NCI-H1092 (cell line): ENCODE measurements at places on chromosomes 12 and 14.

GRCh38 chr14:99035268-99035667 lies 236.7 kb downstream of the BCL11B start:
- no peak for DNase-seq

DNA sequence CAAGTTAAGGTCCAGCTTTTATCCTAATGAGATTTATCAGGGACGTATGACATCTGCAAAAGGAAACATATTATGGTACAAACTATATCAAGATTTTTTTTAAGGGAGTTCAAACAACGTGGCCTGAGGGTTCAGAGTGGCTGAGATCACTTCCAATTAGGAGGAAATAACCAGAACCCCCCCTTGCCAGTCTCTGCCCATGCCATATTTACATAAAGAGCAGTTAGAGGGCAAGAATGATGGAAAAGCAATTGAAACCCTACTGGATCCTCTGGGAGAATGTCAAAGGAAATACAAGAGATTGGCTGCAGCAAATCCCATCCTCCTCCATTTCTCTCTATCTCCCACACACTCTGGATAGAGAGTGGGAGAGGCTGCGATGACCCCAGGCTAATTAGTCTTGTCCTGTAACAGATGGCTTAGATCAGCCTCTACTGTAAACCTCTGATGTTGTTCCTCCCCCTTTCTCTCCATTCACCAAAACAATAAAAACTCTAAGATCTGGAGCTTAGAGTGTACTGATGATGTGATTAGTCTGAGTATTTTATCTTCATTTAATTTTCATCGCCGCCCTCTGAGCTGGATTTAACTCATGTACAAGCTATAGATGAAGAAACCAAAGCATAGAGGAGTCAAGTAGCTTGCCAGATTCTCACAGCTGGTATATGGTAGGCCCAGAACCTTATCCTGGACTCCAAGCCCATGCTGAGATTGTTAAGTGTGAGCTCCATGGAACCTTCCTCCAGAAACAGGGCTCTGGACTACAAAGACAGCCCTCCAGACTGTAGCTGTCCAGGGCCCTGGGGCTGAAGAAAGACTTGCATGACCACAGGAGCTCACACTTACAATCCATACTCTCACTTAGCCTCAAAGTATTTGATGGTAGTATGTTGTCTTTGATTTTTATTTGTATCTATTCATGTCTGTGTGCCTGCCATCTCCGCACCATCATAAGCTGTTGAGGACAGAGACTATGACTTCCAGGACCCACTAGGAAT lies 54.1 kb upstream of the GNG2 start:
- DNase-seq: no peak

GRCh38 chr12:49979791-49980190 lies 7.0 kb downstream of the AQP6 start:
- DNase-seq: no peak

DNA sequence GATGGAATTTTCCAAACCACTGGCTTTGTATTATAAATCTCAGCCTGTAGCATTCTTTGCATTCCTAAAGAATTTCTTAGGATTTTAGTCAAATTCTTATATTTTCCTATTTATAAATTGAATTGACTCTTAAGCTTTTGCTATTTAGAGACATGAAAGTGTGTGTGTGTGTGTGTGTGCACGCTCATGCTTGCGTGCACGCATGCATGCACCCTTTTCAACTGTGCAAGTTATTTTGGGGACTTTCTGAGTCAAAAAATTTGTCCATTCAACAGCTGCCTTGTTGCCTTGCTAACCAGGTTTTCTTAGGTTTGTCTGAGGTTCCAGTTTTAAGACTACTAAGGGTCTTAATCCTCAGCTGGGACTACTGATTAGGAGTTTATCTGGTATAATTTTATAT lies 42.6 kb downstream of the GPATCH2L start:
- no peak for DNase-seq

DNA sequence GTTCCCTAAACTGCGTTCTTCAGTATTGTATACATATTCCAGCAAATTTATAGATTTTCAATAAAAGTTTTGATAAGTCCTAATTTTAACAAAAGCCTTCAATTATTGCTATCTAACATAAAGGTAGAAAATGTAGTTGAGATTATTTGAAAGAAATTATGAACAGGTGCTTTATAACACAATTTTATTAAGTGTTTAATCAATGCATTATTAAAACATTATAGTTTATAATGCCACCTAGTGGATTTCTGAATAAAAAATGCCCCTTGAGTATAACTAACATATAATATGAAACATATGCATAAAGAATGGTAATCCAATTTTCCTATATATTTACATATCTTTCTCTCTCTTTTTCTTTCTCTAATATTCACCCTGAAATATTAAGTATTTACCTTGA lies 515.3 kb downstream of the SLC6A15 start:
- DNase-seq: no peak

DNA sequence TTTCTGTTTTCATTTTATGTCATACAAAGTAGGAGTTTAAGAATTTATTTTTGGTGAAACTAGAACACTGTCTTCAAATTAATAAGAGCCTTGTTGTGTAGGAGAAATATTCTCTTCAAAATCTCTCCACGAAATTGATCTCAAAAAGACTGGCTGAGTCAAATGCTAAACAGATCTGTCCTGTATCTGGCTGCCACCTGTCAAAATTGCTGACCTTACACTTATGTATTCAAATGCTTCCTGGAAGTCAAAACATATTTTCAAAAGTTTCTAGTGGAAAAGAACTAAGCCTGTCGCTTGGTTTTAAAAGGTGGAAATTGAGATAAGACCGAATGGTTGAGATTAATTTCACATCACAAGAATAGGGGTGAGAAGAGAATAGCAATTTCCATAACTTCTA lies 121.4 kb downstream of the RGS6 start:
- no peak for DNase-seq

DNA sequence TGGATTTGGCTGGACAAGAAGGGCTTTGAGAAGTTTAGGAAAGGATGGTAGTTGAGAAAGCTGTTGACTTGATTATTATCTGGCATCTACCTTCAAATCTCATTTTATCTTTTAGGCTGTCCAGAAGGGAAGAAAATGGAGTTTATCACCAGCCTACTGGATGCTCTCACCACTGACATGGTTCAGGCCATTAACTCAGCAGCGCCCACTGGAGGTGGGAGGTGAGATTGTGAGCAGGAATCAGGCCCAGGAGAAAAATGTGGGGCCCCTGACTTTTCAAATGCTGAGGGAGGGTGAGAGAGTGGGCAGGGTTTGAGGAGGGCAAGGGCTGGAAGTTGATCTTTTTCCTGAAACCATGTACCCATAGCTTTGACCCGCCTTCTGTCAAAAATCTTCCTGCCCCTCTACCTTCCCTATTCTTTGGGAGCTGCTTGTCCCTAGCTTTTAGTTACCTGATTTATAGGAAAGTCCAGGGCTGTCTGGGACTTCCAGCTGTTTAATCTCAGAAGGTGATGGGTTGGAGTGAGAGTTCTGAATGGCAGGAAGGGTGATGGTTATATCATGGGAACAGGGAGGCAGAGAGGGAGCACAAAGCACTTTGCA lies 134.2 kb downstream of the SMOC1 start:
- DNase-seq: no peak

DNA sequence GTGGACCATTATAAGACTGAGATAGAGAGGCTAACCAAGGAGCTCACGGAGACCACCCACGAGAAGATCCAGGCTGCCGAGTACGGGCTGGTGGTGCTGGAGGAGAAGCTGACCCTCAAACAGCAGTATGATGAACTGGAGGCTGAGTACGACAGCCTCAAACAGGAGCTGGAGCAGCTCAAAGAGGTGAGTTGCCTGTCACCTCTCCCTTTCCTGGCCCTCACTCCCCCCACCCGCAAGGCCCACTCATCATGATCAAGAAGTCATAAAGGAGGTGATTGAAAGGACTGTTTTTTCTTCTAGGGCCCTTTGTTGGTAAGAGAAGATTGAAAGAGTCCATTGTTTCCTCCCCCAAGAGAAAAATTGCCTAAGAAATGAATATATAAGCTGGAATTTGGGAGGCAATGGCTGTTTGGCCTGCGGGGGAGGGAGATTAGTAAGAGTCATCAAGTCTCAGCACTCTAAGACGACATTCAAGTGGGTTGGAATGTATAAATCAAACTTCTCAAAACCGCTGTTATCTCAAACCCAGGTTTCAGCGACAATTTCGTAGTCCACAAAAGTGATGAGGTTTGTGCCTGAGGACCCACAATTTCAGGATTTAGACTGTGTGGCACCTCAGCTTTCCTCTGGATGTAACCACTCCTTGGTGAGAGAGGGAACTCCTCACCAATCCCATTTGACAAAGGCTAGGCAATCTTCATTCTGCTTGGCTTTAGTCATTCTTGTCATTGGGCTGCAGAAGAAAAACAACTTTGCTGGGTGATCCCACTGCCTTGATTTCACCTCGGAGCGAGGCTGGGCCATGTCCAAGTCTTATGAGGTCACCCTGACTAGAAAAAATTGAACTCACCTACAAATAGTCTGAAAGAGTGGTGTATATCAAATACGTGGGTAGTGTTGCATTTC lies 966 bp downstream of the BICD1 start:
- no peak for DNase-seq

DNA sequence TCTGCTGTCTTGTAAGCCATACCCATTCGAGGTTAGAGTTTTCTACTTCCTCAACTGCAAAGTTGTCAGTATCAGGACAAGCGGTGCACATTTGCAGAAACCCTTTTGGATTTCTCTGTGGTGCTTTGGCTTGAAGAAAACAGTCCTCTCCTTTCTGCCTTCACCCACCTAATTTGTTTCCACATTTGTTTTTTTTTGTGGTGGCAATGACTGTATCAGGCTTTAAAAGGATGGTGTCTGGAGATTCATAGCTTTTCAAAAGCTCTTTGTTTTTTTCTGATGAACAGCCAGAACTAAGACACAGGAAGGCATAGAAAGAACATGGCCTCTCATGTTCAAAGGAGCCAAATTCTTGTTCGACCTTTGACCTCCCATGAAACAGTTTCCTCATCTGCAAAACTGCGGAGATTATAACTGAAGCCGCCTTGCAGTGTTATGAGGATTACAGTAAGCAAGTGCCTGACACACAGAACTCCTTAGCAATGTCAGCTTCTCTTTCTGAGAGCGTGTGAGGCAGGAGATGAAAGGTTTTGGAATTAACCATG lies 270.6 kb upstream of the TBX3 start:
- DNase-seq: no peak

DNA sequence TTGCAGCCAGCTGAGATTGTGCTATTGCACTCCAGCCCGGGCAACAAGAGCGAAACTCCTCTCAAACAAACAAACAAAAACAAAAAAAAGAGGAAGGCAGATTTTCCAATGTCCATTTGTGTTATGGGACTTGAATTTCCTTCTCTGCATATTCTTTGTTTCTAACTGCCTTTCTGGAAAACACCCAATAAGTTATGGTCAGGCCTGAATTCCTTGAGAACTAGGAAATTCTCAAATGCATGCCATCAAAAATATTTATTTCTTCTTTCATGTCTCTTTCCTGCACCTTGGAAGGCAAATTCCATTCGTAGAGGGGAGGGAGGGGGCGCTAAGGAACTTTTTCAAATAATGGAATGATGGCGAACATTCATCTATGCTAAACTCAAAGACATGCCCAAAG lies 117.6 kb upstream of the TMCC3 start:
- no peak for DNase-seq

GRCh38 chr14:26841326-26841725 lies 243.5 kb upstream of the NOVA1 start:
- no peak for DNase-seq

DNA sequence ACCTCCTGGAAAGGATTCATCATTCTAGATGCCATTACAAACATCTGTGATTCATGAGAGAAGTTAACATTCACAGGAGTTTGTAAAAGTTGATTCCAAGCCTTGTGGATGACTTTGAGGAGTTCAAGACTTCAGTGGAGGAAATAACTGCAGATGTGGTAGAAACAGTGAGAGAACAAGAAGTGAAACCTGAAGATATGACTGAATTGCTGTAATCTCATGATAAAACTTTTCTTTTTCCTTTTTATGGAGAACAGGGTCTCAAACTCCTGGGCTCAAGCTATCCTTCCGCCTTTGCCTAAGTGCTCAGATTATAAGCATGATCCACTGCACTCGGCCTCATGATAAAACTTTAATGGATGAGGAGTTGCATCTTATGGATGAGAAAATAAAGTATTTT lies 64.5 kb upstream of the GTF2A1 start:
- DNase-seq: no peak

DNA sequence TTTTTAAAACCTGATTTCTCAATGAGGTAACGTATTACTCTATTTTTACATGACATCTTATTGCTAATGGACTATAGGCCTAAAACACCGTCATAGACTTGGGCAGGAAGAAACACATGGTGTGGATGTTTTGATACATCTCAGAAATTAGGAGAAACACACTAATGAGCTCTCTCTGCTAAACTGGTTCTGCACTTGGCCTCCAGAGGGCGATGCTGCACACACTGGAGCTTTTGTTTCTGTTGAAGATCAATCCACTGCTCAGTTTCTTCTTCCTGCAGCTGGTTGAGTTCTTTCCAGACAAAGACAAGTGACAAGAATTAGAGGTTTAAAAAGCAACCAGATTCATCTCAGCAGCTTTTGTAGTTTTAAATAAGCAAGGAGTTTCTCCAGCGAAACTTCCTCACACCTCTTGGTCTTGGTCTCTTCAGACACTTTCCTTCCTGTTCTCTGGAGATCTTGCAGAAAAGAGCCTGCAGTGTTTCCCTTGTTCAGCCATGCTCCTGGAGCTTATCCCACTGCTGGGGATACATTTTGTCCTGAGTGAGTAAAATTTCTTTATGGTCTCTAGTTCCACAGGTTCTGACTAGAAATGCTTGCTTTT lies 178.5 kb upstream of the OR4E1 start:
- no peak for DNase-seq

DNA sequence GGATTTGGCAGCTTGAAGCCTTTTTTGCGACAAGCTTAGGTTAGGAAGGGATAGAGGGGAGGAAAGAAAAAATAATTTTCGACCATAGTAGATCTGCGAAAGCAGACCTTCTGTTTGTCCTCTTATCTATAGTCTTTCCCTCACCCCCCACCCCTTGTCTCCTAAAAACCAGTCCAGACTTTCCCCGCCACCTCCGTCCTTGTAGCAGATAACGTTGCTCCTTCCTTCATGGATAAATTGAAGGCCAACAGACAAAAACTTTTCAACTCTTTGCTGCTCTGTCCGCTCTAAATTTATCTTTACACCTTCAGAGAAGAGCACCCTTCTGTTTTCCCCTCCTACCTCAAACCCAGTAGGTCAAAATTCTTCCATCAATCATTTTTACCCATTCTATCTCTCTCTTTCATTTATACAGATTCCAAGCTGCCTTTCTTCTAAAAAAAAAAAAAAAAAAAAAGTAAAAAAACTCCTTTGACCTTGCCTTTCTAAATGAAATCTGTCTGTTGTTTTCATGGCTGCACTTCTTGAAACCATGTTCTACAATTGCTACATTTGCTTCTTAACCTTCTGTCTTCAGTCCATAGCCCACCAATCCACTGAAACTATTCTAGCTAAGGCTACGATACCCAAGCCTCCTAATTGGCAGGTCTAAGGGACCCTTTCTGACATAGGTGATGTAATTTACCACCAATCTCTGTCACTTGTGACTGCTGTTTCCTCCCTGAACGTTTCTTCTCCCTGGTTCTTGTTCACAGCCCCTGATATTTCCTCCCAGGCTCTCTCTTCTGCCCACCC lies 11.1 kb upstream of the NEMF start:
- no peak for DNase-seq

- no peak for DNase-seq
Observed at GRCh38 chr12:109269428-109269827, 39.7 kb downstream of the FOXN4 start.
